CD8-positive, alpha-beta memory T cell (primary cell): ENCODE measurements at places on chromosomes 6 and 20. TPM values are rescaled to one million over a fixed set of nuclear protein-coding genes. Genes with fewer than 3 reads are reported as not detected.

Gene HCRTR2
- total RNA-seq: not detected

GRCh38 chr20:54140927-54141566, 32.7 kb downstream of the CYP24A1 start:
- H3K4me3 ChIP-seq: no peak overlapping the region
- no peaks in the 10 kb centered on the region for H3K27me3 ChIP-seq
- H3K4me1 ChIP-seq: no peaks in the 10 kb centered on the region
- H3K27ac ChIP-seq: no peak overlapping the region

DNA sequence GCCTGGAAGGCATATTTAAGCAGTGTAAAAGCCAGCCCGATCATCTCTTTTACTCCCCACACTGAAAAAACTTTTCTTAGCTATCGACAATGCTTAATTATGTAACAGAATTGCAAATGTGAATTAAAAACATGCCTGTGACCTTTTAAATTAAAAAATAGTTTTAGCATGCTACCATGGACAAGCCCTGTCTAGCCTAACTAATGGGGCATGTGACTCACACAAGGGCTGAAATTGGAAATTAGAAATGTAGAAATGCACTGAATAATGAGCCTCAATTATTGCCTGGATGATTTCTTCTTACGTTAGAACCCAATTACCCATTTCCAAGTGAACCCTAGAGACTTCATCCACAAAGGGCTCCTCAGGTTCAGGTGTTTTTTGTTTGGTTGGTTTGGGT, 82.7 kb downstream of the SIM1 start:
- no peaks in the 10 kb centered on the region for H3K27me3 ChIP-seq
- no peaks in the 10 kb centered on the region for H3K4me1 ChIP-seq
- H3K27ac ChIP-seq: no peak overlapping the region
- no peak overlapping the region for H3K4me3 ChIP-seq
- no peak for DNase-seq

DNA sequence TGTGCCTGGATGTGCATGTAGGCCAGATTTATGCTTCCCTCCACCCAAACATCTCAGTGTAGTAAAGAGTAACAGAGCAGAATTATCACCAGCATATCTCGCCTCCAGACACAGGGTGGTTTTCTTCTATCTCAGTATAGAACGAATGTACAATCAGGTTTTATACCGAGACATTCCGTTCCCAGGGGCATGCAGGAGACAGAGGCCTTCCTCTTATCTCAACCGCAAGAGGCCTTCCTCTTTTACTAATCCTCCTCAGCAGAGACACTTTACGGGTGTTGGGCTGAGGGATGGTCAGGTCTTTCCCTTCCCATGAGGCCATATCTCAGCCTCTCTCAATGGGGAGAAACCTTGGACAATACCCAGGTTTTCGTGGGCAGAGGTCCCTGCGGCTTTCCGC, 36.4 kb upstream of the MC3R start:
- no peak overlapping the region for H3K27ac ChIP-seq
- H3K36me3 ChIP-seq: no peaks in the 10 kb centered on the region
- H3K27me3 ChIP-seq: no peaks in the 10 kb centered on the region
- no peak overlapping the region for H3K4me3 ChIP-seq
- no peaks in the 10 kb centered on the region for H3K4me1 ChIP-seq
- no peak for DNase-seq

GRCh38 chr6:170473301-170473717, 79.8 kb downstream of the PSMB1 start:
- no peaks in the 10 kb centered on the region for H3K4me1 ChIP-seq
- peaks cover 7% of the 10 kb centered on the region for H3K27me3 ChIP-seq
- H3K27ac ChIP-seq: no peak overlapping the region

GRCh38 chr6:68372991-68373390, 262.1 kb upstream of the ADGRB3 start:
- no peaks in the 10 kb centered on the region for H3K36me3 ChIP-seq
- H3K27ac ChIP-seq: no peak overlapping the region
- H3K4me3 ChIP-seq: no peak overlapping the region
- no peaks in the 10 kb centered on the region for H3K27me3 ChIP-seq
- DNase-seq: no peak

DNA sequence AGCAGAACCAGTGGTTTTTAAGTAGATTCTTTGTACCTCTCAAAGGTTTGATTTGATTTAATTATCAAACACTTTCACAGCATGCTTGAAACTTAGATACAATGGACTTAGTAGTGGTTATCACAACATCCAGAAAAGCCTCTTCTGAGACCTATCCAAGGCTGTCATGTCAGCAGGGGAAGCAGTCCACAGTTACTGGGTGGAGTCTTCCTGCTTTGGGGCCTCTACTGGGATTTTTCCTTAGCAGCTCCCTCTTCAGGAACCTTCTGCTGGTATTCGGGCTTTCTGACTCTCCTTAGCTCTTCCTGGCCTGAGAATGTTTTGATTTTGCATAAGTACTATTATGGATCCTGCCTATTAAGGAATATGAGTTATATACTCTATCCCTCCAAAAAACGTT, 36.0 kb downstream of the ARFGEF2 start:
- H3K27me3 ChIP-seq: no peaks in the 10 kb centered on the region
- no peak overlapping the region for H3K4me3 ChIP-seq
- peaks cover 28% of the 10 kb centered on the region for H3K36me3 ChIP-seq
- H3K27ac ChIP-seq: no peak overlapping the region
- H3K4me1 ChIP-seq: no peaks in the 10 kb centered on the region
- no peak for DNase-seq

DNA sequence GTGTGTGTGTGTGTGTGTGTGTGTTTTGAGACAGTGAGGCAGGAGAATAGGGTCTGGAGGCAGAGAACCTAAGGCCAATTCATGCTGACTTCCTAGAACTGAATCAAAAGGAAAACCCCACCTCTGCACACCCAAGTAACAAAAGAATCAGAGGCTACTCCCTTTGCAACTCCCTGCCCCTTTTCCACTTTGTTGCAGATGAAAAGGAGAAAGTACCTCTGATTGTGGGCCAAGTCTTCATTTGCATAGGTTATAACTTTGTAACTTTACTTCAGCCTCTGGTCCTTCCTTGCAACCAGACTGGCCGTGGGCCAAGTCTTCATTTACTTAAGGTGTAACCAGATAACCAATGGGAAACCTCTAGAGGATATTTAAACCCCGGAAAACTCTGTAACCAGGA, 168.8 kb downstream of the EYA2 start:
- H3K36me3 ChIP-seq: no peaks in the 10 kb centered on the region
- no peaks in the 10 kb centered on the region for H3K4me1 ChIP-seq
- H3K4me3 ChIP-seq: no peak overlapping the region
- H3K27me3 ChIP-seq: no peaks in the 10 kb centered on the region

DNA sequence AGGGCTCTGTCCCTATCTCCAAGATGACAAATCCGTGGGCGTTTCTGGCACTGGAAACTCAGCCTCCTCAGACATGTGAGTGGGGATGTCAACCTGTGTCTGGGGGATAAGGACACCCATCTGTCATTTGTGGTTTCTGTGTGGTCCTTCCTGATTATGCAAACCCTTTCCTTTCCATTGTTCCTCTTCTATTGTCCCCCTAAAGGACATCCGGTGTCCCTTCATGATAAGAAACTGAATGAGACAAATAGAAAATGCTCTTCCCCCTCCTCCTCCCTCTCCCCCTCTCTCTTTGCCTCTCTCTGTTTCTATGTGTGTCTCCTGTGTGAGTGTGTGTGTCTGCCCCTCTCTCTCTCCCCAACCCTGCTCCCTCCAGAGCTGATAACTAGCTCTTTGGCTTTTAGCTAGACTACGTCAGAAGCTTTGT, 11.5 kb upstream of the GLP1R start:
- no peak overlapping the region for H3K27ac ChIP-seq
- no peak overlapping the region for H3K4me3 ChIP-seq
- no peaks in the 10 kb centered on the region for H3K4me1 ChIP-seq

- no peak overlapping the region for H3K4me3 ChIP-seq
- no peak for DNase-seq
- H3K4me1 ChIP-seq: no peaks in the 10 kb centered on the region
- no peaks in the 10 kb centered on the region for H3K36me3 ChIP-seq
Measured at GRCh38 chr6:76441875-76442274, 369.4 kb upstream of the IMPG1 start.

GRCh38 chr20:47704746-47705496, 80.4 kb downstream of the SULF2 start:
- no peaks in the 10 kb centered on the region for H3K27me3 ChIP-seq
- H3K36me3 ChIP-seq: no peaks in the 10 kb centered on the region
- no peak overlapping the region for H3K4me3 ChIP-seq
- H3K4me1 ChIP-seq: no peaks in the 10 kb centered on the region

GRCh38 chr20:54645445-54646155, 170.2 kb downstream of the DOK5 start:
- DNase-seq: no peak
- no peaks in the 10 kb centered on the region for H3K4me1 ChIP-seq
- H3K27ac ChIP-seq: no peak overlapping the region

DNA sequence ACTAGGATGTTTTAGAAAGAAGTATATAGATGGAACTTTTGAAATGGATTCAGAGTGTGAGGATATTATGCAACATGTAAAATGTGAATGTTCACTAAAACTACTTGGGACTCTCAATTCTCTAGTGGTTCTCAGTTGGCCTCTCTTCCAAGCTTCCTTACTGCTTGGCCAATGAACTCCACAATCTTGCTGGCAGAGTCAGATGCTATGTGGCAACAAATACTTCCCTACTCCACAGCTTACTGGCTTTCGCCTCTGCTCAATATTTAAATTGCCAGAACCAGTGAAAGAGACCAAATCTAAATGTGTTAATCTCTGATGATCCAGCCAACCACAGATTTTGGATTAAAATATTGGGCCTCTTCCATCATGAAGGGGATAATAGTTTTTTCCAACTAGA, 138.4 kb downstream of the HTR1B start:
- no peak overlapping the region for H3K4me3 ChIP-seq
- H3K27ac ChIP-seq: no peak overlapping the region
- H3K36me3 ChIP-seq: no peaks in the 10 kb centered on the region
- no peak for DNase-seq
- H3K27me3 ChIP-seq: no peaks in the 10 kb centered on the region

GRCh38 chr20:46928580-46929132, 34.0 kb downstream of the EYA2 start:
- no peak overlapping the region for H3K4me3 ChIP-seq
- no peaks in the 10 kb centered on the region for H3K4me1 ChIP-seq
- H3K27ac ChIP-seq: no peak overlapping the region

GRCh38 chr6:161133963-161134362, 139.9 kb downstream of the AGPAT4 start:
- no peaks in the 10 kb centered on the region for H3K27me3 ChIP-seq
- DNase-seq: no peak
- no peaks in the 10 kb centered on the region for H3K4me1 ChIP-seq

GRCh38 chr20:48595495-48596333, 232.1 kb downstream of the PREX1 start:
- no peak overlapping the region for H3K4me3 ChIP-seq
- DNase-seq: no peak

DNA sequence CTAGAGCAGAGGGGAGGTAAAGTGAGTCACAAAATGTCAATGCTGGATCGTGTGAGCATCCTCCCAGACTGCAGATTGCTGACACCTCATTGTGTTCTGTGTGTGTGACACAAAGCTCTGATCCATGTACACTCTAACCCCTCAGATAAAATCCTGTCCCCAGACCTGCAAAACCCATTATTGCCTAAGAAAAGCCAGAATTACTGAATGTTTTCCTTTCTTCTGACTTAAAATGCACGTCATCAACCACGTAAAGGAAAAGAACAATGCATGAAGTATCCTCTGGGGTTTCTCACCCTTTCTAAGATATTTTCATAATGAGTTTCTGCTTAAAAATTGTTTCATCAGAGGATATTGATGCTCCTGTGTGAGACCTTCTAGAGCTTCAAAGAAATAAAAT, 218.0 kb upstream of the PREP start:
- H3K27me3 ChIP-seq: no peaks in the 10 kb centered on the region
- no peak for DNase-seq
- H3K4me1 ChIP-seq: no peaks in the 10 kb centered on the region
- no peaks in the 10 kb centered on the region for H3K36me3 ChIP-seq
- H3K27ac ChIP-seq: no peak overlapping the region

DNA sequence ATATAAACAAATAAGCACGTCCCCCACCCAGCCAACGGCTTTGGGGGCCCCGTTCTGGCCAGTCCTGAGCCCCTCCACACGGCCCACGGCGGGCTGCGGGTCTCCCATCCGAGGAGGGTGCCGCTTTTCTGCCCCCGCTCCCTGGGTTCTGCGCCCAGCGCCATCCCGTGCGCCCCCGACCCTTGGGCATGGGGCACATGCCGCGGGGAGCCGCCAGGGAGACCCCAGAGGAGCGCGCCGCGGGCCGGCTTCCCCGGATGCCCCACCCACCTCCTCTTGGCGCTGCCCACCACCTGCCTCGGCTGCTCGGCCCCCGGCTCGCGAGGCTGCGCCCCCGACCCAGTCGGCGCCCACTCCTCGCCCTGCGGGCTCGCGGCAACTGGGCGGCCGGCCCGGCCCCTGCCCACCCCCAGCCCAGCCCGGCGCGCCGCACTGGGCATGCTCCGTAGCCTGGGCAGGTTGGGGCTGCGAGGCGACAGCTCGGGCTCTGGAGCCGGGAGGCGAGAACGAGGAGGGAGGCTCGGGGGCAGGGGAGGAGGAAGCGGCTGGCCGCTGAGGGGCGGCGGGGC, 570 bp upstream of the PLCB4 start:
- no peaks in the 10 kb centered on the region for H3K4me1 ChIP-seq
- H3K27ac ChIP-seq: no peak overlapping the region
- no peak overlapping the region for H3K4me3 ChIP-seq

GRCh38 chr20:3580412-3580811, 82.8 kb downstream of the GFRA4 start:
- no peaks in the 10 kb centered on the region for H3K27me3 ChIP-seq
- H3K4me1 ChIP-seq: no peaks in the 10 kb centered on the region
- no peak overlapping the region for H3K4me3 ChIP-seq
- H3K27ac ChIP-seq: no peak overlapping the region
- no peak for DNase-seq
